Mucosa of gallbladder (tissue), 1 donor: ENCODE measurements at places on chromosomes 7 and 10.

GRCh38 chr10:49768731-49769130 is 6.6 kb upstream of the OGDHL start:
- DNase-seq: no peak

- no peak for DNase-seq
Measured at GRCh38 chr10:123635745-123636144, 30.4 kb upstream of the GPR26 start.

DNA sequence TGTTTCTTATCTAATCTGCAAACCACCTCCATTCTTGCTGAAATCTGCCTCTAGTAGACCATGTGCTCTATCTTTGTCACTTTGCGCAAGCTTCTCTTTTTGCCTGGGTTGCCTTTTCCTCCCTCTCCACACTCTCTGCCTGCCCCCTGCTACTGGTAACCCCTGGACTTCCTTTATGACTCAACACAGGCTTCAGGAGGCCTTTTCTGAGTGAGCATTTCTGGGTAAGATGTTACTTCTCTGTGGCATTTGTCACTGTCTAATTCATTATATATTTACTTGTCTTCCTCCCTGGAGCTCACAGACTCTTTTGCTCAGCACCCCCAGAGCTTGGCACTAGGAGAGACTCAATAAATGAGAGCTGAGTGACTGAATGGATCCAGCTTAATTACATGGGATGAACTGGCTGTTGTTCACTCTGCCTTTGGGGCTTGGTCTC is 8.4 kb downstream of the GOLGA7B start:
- DNase-seq: no peak

DNA sequence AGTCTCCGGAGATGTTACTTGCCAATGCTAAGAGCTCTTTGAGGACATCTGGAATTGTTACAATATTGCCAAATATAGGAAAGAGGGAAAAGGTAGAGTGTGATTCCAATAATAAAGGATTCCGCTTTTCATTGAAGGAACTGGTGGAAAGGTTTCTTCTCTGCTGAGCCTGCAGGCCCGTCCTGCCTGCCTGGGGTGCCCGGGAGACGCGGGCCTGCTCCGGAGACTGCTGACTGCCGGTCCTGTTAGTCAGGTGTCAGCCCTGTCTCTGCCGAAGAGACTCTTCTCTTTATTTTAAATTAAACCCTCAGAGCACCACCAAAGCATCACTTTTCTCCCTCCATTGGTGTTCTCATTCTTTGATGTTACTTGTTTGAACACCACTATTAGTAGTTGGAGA is 2.2 kb downstream of the EGFR start:
- DNase-seq: no peak

DNA sequence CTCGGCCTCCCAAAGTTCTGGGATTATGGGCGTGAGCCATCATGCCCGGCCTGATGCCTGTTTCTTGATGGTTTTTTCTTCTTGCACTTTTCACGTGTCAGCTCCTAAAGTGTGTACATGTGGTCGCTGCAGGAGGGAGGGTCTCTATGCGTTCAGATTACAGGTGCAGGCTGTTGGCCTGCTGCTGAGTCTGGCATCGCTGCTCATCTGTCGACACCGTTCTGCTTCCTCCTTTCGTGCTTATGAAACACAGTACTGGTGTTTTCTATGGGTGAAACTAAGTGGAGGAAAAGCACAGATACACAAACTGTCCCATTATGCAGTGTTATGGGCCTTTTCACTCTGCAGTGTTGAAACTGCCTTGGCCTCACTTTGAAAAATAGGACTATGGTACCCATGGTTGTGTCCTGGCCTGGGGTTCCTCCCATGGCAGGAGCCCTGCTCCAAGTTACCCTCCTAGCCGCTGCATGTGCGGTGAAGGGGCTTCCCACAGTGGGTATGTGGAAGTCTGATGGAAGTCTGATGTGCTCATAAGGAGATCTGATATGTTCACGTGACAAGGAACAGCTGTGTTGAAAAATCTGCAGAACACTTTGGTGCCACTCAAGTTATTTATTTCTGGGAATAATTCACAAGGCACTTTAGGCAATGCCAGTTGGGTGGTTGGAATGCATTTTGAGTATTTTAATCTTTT is 23.5 kb downstream of the OGDH start:
- no peak for DNase-seq

GRCh38 chr7:18667466-18667865 is 171.9 kb downstream of the HDAC9 start:
- DNase-seq: no peak

- DNase-seq: no peak
Measured at GRCh38 chr7:77415476-77415822, 700 bp downstream of the GSAP start.

DNA sequence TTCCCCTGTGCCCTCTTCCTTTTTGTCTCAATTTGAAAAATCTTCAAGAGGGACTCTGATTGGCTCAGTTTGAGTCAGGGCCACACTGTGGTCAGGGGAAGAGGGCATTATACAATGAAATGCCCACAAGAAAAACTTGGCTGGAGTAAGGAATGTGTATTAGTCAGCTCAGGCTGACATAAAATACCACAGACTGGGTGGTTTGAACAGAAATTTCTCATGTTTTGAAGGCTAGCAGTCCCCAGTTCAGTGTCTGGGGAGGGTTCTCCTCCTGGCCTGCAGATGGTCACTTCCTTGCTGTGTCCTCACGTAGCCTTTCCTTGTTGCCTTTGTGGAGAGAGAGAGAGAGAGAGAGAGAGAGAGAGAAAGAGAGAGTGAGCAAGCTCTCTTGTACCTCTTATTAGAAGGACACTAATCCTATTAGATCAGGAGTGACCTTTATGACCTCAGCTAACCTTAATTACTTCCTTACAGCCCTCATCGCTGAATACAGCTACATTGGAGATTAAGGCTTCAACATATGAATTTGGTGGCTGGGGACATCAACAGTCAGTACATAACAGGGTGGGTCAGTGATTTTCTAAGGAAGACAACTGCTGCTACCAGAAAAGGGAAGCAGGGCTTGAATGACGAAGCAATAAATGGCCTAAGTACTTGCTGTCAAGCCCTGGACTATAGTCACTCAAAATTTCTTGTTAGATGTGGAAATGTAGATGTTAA is 25.8 kb upstream of the FAM13C start:
- no peak for DNase-seq
